Activated CD8-positive, alpha-beta memory T cell treated with anti-CD3 and anti-CD28 coated beads for 1 hour (primary cell): ENCODE measurements at places on chromosomes 7 and 10.

DNA sequence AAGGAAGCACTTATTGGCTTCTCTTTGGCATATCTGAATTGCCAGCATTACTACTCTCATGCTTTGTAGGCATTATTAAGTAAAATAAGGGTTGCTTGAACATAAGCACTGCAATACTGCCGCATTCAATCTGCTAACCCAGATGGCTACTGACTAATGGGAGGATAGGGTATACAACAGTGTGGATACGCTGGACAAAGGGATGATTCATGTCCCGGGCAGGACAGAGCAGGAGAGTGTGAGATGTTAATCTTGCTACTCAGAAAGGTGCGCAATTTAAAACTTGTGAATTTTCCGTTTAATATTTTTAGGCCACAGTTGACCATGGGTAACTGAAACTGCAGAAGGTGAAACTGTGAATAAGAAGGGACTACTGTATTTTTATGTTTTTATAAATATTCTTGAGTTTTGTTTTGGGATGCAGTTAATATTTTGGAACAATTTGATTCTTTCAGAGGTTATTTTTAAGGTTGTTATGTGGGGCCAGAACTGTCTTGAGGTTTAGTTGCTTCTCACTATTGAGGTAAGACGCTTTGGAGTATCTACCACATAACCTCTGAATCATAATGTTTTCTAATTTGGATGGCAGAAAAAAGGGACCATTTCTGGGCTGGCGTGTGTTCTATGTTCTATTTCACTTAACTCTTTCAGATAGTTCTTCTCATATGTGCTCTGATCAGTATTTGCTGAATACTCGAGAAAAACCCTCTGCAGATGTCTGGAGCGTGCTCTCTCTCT is 75.7 kb upstream of the SYPL1 start:
- DNase-seq: no peak

DNA sequence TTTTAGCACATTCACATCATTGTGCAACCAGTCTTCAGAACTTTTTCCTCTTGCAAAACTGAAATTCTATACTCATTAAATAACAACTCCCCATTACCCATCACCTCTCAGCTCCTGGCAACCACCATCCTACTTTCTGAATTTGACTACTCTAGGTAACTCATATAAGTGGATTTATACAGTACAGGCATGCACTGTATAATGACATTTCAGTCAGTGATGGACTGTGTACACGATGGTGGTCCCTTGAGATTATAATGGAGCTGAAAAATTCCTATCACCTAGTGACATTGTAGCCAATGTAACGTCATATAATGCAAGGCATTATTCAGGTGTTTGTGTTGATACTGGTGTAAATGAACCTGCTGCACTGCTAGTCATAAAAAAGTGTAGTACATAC is 60.1 kb downstream of the BTRC start:
- no peak for DNase-seq

GRCh38 chr10:12606461-12606860 is 257.1 kb downstream of the CAMK1D start:
- DNase-seq: no peak

- no peak for DNase-seq
Observed at GRCh38 chr7:148485618-148486017, 104.9 kb upstream of the C7orf33 start.
